ENCODE measurements at places on chromosomes 6 and 20. TPM values are rescaled to one million over a fixed set of nuclear protein-coding genes. Genes with fewer than 3 reads are reported as not detected.

RIPPLY2 gene
- not detected for polyA plus RNA-seq

SSTR4 gene
- polyA plus RNA-seq: not detected

SLPI gene
- polyA plus RNA-seq: 1.2 TPM

SLC32A1 gene
- polyA plus RNA-seq: not detected

THBD gene
- polyA plus RNA-seq: 30.2 TPM

TCF21 gene
- not detected for polyA plus RNA-seq

FOXF2 gene
- not detected for polyA plus RNA-seq

HMGCLL1 gene
- polyA plus RNA-seq: not detected

ALDH5A1 gene
- 0.33 TPM for polyA plus RNA-seq

TCP11 gene
- polyA plus RNA-seq: not detected

TRAPPC3L gene
- polyA plus RNA-seq: 0.17 TPM

FRK gene
- polyA plus RNA-seq: not detected

CTCFL gene
- polyA plus RNA-seq: not detected

PACRG gene
- polyA plus RNA-seq: not detected

MYLK4 gene
- polyA plus RNA-seq: 0.15 TPM

KCNQ5 gene
- not detected for polyA plus RNA-seq

NKX2-4 gene
- not detected for polyA plus RNA-seq

MATN4 gene
- polyA plus RNA-seq: not detected

HLA-DMB gene
- 924 TPM for polyA plus RNA-seq

PROKR2 gene
- polyA plus RNA-seq: not detected

FERMT1 gene
- polyA plus RNA-seq: not detected

PKHD1 gene
- polyA plus RNA-seq: not detected

CLPSL1 gene
- not detected for polyA plus RNA-seq

SLC22A3 gene
- polyA plus RNA-seq: not detected

Data from CD14-positive monocyte (primary cell).